ENCODE measurements at places on chromosomes 16 and 17. TPM values are rescaled to one million over a fixed set of nuclear protein-coding genes. Genes with fewer than 3 reads are reported as not detected.
A peak's percentile ranks its signal among the peaks of the same experiment; 100 is the strongest.

- H3K27me3 ChIP-seq, result no peaks in the 10 kb centered on the region
- DNase-seq, result no peak
- no peaks in the 10 kb centered on the region for H3K36me3 ChIP-seq
Observed at GRCh38 chr17:18920911-18921441, 31.0 kb upstream of the SLC5A10 start.

DNA sequence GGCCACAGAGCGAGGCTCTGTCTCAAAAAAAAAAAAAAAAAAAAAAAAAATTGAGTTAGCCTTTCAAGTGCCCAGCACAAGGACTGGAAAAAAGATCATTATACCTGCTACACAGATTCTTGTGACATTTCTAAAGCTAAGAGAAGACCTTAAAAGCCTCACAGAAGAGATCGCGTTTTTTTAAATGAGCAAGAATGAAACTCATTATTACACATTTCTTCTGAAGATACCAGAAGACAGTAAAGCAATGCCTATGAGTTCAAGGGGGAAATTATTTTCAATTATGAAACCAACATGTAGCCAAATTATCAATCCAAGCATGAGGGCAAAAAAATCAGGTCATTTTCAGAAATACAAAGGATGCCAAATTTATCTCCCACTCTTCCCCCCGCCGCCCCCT is 56.8 kb downstream of the MED13 start:
- H3K27me3 ChIP-seq, result no peaks in the 10 kb centered on the region
- H3K27ac ChIP-seq, result no peak overlapping the region
- DNase-seq, result no peak

- no peak overlapping the region for H3K4me3 ChIP-seq
- no peak overlapping the region for H3K27ac ChIP-seq
- no peak for DNase-seq
- no peaks in the 10 kb centered on the region for H3K27me3 ChIP-seq
Observed at GRCh38 chr17:27870345-27870744, 22.8 kb downstream of the LYRM9 start.

GRCh38 chr17:58358408-58359172 is 6.6 kb upstream of the SUPT4H1 start:
- peaks cover under 1% of the 10 kb centered on the region for H3K4me1 ChIP-seq
- no peak overlapping the region for H3K4me3 ChIP-seq
- no peak overlapping the region for H3K27ac ChIP-seq
- DNase-seq, result no peak
- no peaks in the 10 kb centered on the region for H3K36me3 ChIP-seq

DNA sequence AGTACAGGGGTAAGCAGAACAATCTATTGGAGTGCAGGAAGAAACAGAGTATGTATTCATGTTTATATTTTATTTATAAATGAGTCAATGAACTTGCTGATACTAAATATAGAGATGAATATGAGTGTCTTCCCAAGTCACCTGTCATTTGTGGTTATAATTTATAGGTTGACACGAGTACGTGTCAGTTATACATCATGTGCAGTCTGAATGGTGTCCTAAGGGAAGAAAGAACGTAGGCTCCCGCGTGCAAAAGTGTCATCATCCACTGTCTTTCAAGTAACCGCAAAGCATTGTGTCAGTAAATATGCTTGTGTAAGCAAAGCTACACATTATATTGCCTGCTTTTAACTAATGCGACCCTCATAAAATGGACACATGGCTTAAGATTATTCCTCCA is 786.1 kb downstream of the KCNJ2 start:
- no peak for DNase-seq
- no peak overlapping the region for H3K4me3 ChIP-seq
- no peaks in the 10 kb centered on the region for H3K36me3 ChIP-seq
- no peaks in the 10 kb centered on the region for H3K27me3 ChIP-seq

GRCh38 chr17:44279666-44280391 is 11.9 kb upstream of the SLC4A1 start:
- DNase-seq, result peak; percentile 89
- H3K4me1 ChIP-seq, result peaks cover 14% of the 10 kb centered on the region
- no peaks in the 10 kb centered on the region for H3K27me3 ChIP-seq
- peak overlapping the region; percentile 55 for H3K27ac ChIP-seq

DNA sequence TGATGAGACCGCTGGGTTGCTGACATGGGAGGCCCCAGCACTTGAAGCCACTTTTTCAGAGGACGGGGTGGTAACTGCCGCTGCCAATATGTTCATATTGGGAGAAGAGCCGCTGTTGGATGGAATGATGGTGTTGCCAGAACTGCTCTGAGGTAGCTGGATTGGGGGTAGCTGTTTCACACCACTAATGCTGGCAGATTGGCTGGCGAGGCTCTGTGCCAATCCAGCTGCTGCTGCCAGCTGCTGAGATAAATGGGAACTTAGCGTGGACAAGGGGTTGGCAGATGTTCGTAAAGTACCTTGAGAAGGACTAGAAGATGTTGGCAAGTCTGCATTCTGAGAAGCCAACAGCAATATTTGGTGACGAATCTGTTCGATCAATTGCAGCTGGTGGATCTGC is 10.0 kb downstream of the SALL1 start:
- no peak overlapping the region for H3K27ac ChIP-seq
- H3K36me3 ChIP-seq, result peaks cover 4% of the 10 kb centered on the region
- H3K4me1 ChIP-seq, result peaks cover 34% of the 10 kb centered on the region
- H3K27me3 ChIP-seq, result no peaks in the 10 kb centered on the region

Gene SLC12A3
- not detected for polyA plus RNA-seq

GRCh38 chr17:72691586-72691985 is 400.9 kb downstream of the SLC39A11 start:
- no peak for DNase-seq
- no peaks in the 10 kb centered on the region for H3K36me3 ChIP-seq
- no peaks in the 10 kb centered on the region for H3K27me3 ChIP-seq
- H3K27ac ChIP-seq, result no peak overlapping the region
- H3K4me3 ChIP-seq, result no peak overlapping the region

GRCh38 chr16:56300891-56301850 is 109.9 kb downstream of the GNAO1 start:
- H3K4me3 ChIP-seq, result no peak overlapping the region
- H3K36me3 ChIP-seq, result no peaks in the 10 kb centered on the region
- H3K27me3 ChIP-seq, result no peaks in the 10 kb centered on the region

DNA sequence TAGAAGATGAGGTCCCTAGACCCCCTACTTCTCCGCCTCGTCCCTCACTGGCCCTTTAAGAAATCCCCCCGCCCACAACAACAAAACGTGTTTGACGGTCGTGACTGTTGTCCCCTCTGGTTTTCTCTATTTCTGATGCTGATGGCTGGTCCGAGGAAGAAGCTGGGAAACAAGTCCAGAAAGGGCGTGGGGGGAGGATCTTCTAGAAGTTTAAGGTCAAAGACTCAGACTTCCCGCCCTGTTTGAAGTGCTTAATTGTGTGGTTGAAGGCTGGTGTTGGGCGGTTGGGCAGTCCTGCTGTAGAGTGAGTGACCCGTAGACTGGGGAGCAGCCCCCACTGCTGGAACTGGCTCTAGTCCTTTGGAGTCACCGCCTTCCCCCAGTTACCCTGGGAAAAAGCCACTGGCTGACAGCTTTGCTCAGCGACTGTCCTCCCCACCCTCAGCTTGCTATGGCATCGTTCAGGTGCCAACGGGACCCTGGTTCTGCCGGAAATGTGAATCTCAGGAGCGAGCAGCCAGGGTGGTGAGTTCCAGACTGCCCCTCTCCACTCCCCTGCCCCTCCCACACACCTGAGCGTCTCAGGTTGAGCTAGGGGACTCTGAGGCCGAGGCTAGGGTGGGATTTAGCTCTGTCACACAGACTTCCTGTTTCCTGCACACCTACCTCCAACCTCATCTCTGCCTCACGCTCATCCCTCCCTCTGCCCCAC is 1.6 kb downstream of the MLLT6 start:
- no peaks in the 10 kb centered on the region for H3K36me3 ChIP-seq
- peak; percentile 62 for DNase-seq
- H3K27me3 ChIP-seq, result peaks cover 78% of the 10 kb centered on the region

GRCh38 chr17:63151941-63152523 is 186.0 kb downstream of the TANC2 start:
- no peaks in the 10 kb centered on the region for H3K36me3 ChIP-seq
- peaks cover 31% of the 10 kb centered on the region for H3K4me1 ChIP-seq
- no peak overlapping the region for H3K27ac ChIP-seq

DNA sequence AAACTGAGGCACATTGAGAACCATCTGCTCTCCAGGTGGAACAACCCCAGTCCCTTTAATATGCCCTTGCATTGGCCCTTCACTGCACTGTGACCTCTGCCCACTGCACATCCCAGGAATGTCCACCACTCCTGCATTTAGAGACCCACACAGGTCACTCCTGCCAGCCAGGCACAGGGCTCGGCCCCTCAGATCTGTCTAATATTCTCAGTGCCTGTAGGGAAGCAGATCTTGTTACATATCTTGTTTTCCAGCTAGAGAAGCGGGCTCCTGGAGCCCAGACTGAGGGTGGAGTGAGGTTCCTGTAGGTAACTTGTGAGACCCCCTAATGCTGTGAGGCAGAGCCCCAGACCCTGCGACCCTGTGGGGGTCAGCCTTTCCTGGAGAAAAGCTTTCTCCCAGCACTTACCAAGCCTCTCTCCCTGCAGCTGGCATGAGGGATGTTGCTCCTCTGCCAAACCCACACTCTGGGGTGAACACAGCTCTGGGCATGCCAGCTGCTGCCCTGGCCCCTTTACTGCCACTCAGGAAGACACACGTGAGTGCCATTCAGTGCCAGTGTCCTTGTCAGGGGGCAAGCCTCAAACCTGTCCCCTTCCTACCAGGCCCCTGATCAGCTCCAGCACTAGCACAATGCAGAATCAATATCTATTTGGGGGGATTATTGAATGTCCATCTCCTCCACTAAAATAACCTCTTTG is 40.3 kb upstream of the CRHR1 start:
- no peaks in the 10 kb centered on the region for H3K4me1 ChIP-seq
- H3K4me3 ChIP-seq, result no peak overlapping the region
- H3K27ac ChIP-seq, result no peak overlapping the region
- no peak for DNase-seq

- H3K27ac ChIP-seq, result no peak overlapping the region
- DNase-seq, result no peak
- H3K4me3 ChIP-seq, result no peak overlapping the region
- peaks cover 10% of the 10 kb centered on the region for H3K4me1 ChIP-seq
Observed at GRCh38 chr17:64494121-64494520, 2.7 kb downstream of the POLG2 start.

Gene LHX1
- polyA plus RNA-seq, result 0.74 TPM

GRCh38 chr16:3951861-3952736 is 71.6 kb upstream of the CREBBP start:
- H3K27ac ChIP-seq, result no peak overlapping the region
- no peaks in the 10 kb centered on the region for H3K27me3 ChIP-seq
- H3K4me1 ChIP-seq, result peaks cover 2% of the 10 kb centered on the region
- no peak overlapping the region for H3K4me3 ChIP-seq
- DNase-seq, result no peak

GRCh38 chr17:14019186-14019956 is 49.9 kb upstream of the COX10 start:
- no peaks in the 10 kb centered on the region for H3K27me3 ChIP-seq
- DNase-seq, result no peak
- H3K4me3 ChIP-seq, result no peak overlapping the region
- no peaks in the 10 kb centered on the region for H3K36me3 ChIP-seq
- H3K4me1 ChIP-seq, result no peaks in the 10 kb centered on the region
